ENCODE measurements at places on chromosomes 1 and 21.

GRCh38 chr1:195520757-195521156 lies 1087.5 kb downstream of the KCNT2 start:
- DNase-seq = no peak
- H3K27me3 ChIP-seq = no peaks in the 10 kb centered on the region
- H3K27ac ChIP-seq = no peak overlapping the region

- H3K36me3 ChIP-seq = peaks cover 39% of the 10 kb centered on the region
- H3K27ac ChIP-seq = no peak overlapping the region
- H3K4me1 ChIP-seq = peaks cover 5% of the 10 kb centered on the region
- DNase-seq = no peak
Measured at GRCh38 chr1:153976819-153977249, 640 bp downstream of the JTB start.

DNA sequence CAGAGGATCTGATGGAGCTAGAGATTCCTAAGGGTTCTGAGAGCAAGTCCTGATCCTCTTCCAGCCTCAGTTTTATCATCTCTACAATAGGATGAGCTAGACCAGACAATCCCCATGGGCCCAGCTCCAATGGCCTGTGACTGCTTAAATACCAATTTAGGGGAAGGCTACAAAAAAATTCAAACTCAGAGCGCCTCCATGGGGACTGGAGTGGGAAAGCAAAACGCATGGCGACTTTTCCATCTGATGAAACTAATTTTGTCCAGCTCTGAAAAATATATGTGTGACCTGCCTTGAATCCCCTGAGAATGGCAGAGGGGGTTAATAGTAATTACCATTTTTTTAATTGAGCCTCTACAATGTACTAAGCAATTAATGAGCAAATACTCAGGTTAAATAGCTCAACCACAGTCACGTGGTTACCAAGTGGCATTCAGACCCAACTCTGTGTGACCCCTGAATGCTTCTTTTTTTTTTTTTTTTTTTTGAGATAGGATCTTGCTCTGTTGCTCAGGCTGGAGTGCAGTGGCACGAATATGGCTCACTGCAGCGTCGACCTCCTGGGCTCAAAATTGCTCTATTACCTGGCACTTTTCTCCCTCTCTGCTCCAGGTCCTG lies 8.4 kb downstream of the EXTL1 start:
- H3K4me3 ChIP-seq = no peak overlapping the region
- peaks cover 13% of the 10 kb centered on the region for H3K4me1 ChIP-seq
- no peaks in the 10 kb centered on the region for H3K27me3 ChIP-seq
- no peaks in the 10 kb centered on the region for H3K36me3 ChIP-seq

DNA sequence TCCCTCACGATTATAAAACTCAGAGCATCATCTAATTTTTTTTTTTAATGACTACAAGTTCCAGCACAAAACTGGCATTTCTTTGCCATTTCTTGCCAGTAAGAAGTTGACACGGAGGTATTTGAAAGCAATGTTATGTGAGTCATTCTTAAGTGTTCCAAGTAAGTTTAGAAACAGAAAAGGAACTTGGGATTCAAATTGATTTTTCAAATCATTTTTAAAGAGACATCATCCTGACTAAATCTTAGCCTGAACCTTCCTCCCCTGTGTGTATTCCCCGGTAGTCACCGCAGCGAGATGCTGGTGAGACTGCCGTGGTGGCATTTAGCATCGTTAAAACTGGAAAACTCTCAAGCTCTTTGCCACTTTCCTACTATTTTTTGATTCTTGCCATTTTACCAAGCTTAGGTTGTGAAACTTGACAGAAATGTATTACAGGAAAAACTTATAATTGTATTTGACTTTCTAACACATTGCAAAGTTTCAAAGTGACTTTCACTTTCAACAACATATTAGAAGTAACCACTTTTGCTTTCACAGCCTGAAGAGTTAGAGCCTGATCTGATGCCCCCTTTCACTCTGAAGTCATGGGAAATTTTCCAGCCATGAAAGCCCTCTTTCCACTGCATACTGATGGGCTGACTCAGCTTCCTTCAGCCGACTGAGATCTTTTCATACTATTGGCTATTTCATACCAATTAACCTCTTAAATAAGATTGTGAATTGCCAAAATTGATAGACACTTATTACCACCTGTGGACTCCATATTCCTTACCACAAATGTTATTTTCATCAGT lies 61.4 kb downstream of the OLFML2B start:
- H3K27ac ChIP-seq = peak overlapping the region; percentile 97
- peaks cover 5% of the 10 kb centered on the region for H3K4me1 ChIP-seq
- DNase-seq = peak; percentile 94
- H3K4me3 ChIP-seq = no peak overlapping the region
- peaks cover 6% of the 10 kb centered on the region for H3K36me3 ChIP-seq
- H3K27me3 ChIP-seq = no peaks in the 10 kb centered on the region

GRCh38 chr21:45454926-45455673 lies 50.1 kb downstream of the COL18A1 start:
- peaks cover 70% of the 10 kb centered on the region for H3K4me1 ChIP-seq
- no peak overlapping the region for H3K27ac ChIP-seq
- H3K36me3 ChIP-seq = no peaks in the 10 kb centered on the region

GRCh38 chr1:107843989-107844388 lies 121.0 kb downstream of the VAV3 start:
- H3K4me3 ChIP-seq = no peak overlapping the region
- DNase-seq = no peak
- no peak overlapping the region for H3K27ac ChIP-seq
- no peaks in the 10 kb centered on the region for H3K36me3 ChIP-seq
- H3K27me3 ChIP-seq = no peaks in the 10 kb centered on the region
- H3K4me1 ChIP-seq = no peaks in the 10 kb centered on the region

GRCh38 chr1:67970088-67970487 lies 80.3 kb downstream of the DIRAS3 start:
- no peaks in the 10 kb centered on the region for H3K36me3 ChIP-seq
- H3K27me3 ChIP-seq = no peaks in the 10 kb centered on the region
- H3K27ac ChIP-seq = peak overlapping the region; percentile 35
- no peak for DNase-seq

- DNase-seq = peak; percentile 58
- H3K4me1 ChIP-seq = peaks cover 8% of the 10 kb centered on the region
- H3K27ac ChIP-seq = peak overlapping the region; percentile 80
- H3K4me3 ChIP-seq = peak overlapping the region; percentile 63
Measured at GRCh38 chr21:33360881-33361602, 36.3 kb downstream of the IFNAR1 start.

GRCh38 chr1:155324717-155325602 lies 4.3 kb downstream of the RUSC1 start:
- H3K27ac ChIP-seq = peak overlapping the region; percentile 62
- no peaks in the 10 kb centered on the region for H3K27me3 ChIP-seq
- H3K36me3 ChIP-seq = peaks cover 45% of the 10 kb centered on the region
- peak; percentile 76 for DNase-seq
- H3K4me3 ChIP-seq = peak overlapping the region; percentile 97

DNA sequence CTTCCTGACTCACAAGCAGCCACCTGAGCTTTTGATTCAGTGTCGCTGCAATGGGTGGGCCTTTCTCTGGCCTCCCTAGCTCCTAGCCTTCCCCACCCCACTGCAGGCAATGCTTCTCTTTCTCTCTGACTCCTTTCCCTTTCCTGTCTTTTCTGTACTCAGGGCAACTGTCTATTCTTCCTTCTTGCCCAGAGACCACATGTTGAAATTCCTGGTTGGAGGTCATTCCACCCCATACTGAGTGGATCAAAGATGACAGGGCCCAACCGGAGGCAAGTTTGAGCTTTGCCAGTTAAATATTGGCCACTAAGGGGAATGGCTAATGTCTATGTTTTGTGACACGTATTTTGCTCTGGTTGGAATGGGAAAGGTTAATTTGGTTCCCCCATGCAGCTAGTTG lies 65.2 kb upstream of the ARID1A start:
- no peak for DNase-seq
- H3K27me3 ChIP-seq = no peaks in the 10 kb centered on the region
- peaks cover 6% of the 10 kb centered on the region for H3K4me1 ChIP-seq
- no peak overlapping the region for H3K4me3 ChIP-seq
- no peaks in the 10 kb centered on the region for H3K36me3 ChIP-seq

- no peak overlapping the region for H3K27ac ChIP-seq
- peaks cover 2% of the 10 kb centered on the region for H3K4me1 ChIP-seq
- no peak overlapping the region for H3K4me3 ChIP-seq
- DNase-seq = no peak
- no peaks in the 10 kb centered on the region for H3K27me3 ChIP-seq
- H3K36me3 ChIP-seq = peaks cover 31% of the 10 kb centered on the region
Measured at GRCh38 chr1:53274026-53274425, 35.7 kb upstream of the MAGOH start.

Measured in mesenchymal stem cell (in vitro differentiated cells and primary cell).